Fibroblast of lung (primary cell): ENCODE measurements at places on chromosomes 11 and 22. TPM values are rescaled to one million over a fixed set of nuclear protein-coding genes. Genes with fewer than 3 reads are reported as not detected.

DNA sequence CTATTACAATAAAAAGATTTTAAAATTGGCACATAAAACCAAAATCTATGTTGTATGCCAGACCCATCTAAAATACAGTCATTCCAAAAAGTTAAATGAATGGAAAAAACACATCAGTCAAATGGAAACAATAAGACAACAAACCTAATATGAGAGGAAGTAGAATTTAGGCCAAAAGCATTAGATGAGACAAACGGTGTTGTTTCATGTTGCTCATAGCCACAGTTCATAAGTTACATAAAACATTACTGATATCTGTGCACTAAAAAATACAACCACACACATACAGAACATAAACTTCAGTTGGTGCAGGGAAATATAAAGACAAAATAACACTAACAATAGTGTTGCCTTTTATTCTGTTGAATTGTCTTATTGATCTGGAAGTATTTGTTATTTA, 661.9 kb downstream of the CNTN5 start:
- no peaks in the 10 kb centered on the region for H3K27me3 ChIP-seq
- no peak overlapping the region for H3K4me3 ChIP-seq
- DNase-seq = no peak
- H3K27ac ChIP-seq = no peak overlapping the region

DNA sequence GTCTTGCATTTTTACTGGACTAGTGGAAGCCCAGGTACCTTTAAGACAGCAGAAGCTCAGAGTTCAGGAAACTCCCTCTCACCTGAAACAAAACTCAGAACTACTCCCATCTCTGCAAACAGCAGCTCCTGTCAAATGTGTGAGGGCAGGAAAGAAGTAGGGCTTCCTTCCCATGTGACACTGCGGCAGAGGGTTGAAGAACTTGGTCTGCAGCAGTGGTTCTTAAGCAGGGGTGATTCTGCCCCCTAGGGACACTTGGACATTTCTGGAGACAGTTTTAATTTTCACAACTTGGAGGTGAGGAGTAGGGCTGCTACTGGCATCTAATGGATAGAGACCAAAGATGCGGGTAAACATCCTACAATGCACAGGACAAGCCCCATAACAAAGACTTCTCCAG, 63.4 kb downstream of the RCN1 start:
- H3K4me1 ChIP-seq = no peaks in the 10 kb centered on the region
- H3K4me3 ChIP-seq = no peak overlapping the region
- peaks cover 8% of the 10 kb centered on the region for H3K27me3 ChIP-seq
- peak; percentile 51 for DNase-seq

GRCh38 chr22:29741926-29742325, 22.1 kb downstream of the CABP7 start:
- H3K36me3 ChIP-seq = no peaks in the 10 kb centered on the region
- no peaks in the 10 kb centered on the region for H3K4me1 ChIP-seq
- H3K27me3 ChIP-seq = no peaks in the 10 kb centered on the region
- H3K4me3 ChIP-seq = no peak overlapping the region
- H3K27ac ChIP-seq = no peak overlapping the region
- no peak for DNase-seq

GRCh38 chr11:60870733-60871377, 3.5 kb downstream of the ZP1 start:
- DNase-seq = no peak
- H3K36me3 ChIP-seq = no peaks in the 10 kb centered on the region
- peaks cover 23% of the 10 kb centered on the region for H3K4me1 ChIP-seq

DNA sequence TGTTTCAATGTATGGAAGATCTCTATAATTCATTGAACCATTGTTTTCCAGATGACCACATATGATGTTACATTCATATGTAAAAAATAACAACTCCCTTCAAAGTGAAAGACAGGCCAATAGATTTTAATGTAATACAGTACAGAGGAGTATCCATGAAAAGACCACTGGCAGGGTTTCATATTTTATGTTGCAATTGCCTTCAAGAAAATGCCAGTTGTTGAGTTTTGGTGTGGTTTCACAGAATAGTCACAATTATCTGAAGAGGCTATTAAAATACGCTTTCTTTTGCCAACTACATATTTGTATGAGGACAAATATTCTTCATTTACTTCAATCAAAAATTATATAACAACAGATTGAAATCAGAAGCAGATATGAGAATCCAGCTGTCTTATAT, 14.3 kb downstream of the AMOTL1 start:
- no peaks in the 10 kb centered on the region for H3K36me3 ChIP-seq
- no peak overlapping the region for H3K4me3 ChIP-seq
- peaks cover 5% of the 10 kb centered on the region for H3K4me1 ChIP-seq
- no peak overlapping the region for H3K27ac ChIP-seq
- no peak for DNase-seq

- no peak overlapping the region for H3K27ac ChIP-seq
- peaks cover 9% of the 10 kb centered on the region for H3K4me1 ChIP-seq
- no peak overlapping the region for H3K4me3 ChIP-seq
- DNase-seq = no peak
- H3K27me3 ChIP-seq = no peaks in the 10 kb centered on the region
- H3K36me3 ChIP-seq = no peaks in the 10 kb centered on the region
These were observed 1.2 kb upstream of the MARK2 start for GRCh38 chr11:63837739-63838138.

DNA sequence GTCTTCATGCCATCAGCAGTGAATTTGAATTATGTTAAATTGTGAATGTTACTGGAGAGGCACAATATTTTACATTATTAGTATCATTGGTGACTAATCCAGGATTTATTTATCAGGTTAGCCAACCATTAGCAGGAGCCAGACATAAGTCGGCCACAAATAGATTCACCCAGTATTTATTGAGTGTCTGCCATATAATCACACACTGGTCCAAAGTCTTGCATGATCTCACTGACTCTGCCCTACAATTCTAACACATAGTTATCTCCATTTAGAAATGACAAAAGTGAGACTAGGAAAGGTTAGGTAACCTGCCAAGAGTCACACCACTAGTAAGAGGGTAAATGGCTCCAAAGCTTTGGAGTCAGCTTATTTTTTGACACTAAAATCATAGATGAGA, 179.6 kb downstream of the BLID start:
- no peaks in the 10 kb centered on the region for H3K36me3 ChIP-seq
- H3K27ac ChIP-seq = peak overlapping the region; percentile 43
- no peaks in the 10 kb centered on the region for H3K27me3 ChIP-seq
- H3K4me3 ChIP-seq = no peak overlapping the region
- H3K4me1 ChIP-seq = peaks cover 10% of the 10 kb centered on the region
- no peak for DNase-seq

IGLL1 gene
- not detected in 2 replicates for total RNA-seq

THY1 gene
- 105 and 292 TPM in 2 replicates for total RNA-seq

ART1 gene
- total RNA-seq = not detected in 2 replicates

GLYATL1B gene
- not detected in 2 replicates for total RNA-seq

OR52H1 gene
- total RNA-seq = 0.50 and 0.51 TPM in 2 replicates

- H3K27me3 ChIP-seq = no peaks in the 10 kb centered on the region
- H3K36me3 ChIP-seq = peaks cover 3% of the 10 kb centered on the region
- peaks cover 29% of the 10 kb centered on the region for H3K4me1 ChIP-seq
- no peak for DNase-seq
These were observed 7.4 kb downstream of the CAPN5 start for GRCh38 chr11:77074205-77074604.

ADAMTS15 gene
- 23.4 and 24.9 TPM in 2 replicates for total RNA-seq

DNA sequence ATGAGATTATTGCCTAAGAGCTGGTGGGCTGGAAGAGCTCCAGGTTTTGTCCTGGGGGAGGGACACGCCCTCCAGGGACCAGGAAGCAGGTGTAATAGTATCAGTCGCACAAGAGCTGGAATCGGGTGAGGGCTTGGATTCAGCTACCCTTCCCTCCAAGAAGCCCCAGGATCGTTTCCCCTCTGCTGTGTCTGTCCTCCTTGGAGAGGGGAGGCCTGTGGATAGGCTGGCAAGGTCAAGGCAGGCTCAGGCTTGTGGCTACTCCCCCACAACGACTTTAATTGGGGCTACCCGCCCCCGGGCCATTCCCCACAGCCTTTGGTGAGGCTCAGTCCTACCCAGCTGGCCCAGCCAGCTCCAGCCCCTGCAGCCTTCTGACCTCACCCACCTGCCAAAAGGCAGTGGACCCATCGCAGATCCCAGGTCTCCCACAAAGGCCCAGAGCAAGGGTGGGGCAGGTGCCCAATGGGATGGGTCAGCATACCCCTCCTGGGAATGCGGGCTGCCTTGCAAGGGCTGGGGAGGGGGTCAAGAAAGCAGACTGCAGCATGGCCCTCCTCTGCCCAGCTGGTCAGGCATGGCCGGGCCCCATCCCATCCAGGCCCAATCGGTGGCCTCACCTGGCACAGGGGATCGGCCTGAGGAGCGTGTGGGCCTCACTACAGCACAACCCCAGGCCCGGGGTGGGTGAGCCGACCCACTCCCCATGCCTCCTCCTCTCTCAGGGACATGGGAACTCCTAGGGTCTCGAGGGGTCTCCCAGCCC, 1.0 kb downstream of the CTSD start:
- H3K4me3 ChIP-seq = peak overlapping the region; percentile 83
- H3K27me3 ChIP-seq = no peaks in the 10 kb centered on the region
- peaks cover 29% of the 10 kb centered on the region for H3K4me1 ChIP-seq
- H3K27ac ChIP-seq = peak overlapping the region; percentile 52
- DNase-seq = no peak
- H3K36me3 ChIP-seq = peaks cover 6% of the 10 kb centered on the region

GRCh38 chr11:14906578-14906977, 14.5 kb upstream of the CYP2R1 start:
- H3K4me1 ChIP-seq = no peaks in the 10 kb centered on the region
- H3K36me3 ChIP-seq = no peaks in the 10 kb centered on the region

- H3K27me3 ChIP-seq = no peaks in the 10 kb centered on the region
- no peak overlapping the region for H3K27ac ChIP-seq
- H3K4me3 ChIP-seq = no peak overlapping the region
- peaks cover 4% of the 10 kb centered on the region for H3K4me1 ChIP-seq
These were observed 66.7 kb upstream of the CSNK2A3 start for GRCh38 chr11:11419747-11420146.

VSIG10L2 gene
- not detected in 2 replicates for total RNA-seq

- no peak overlapping the region for H3K4me3 ChIP-seq
- DNase-seq = peak; percentile 54
- H3K4me1 ChIP-seq = peaks cover 7% of the 10 kb centered on the region
- H3K27ac ChIP-seq = peak overlapping the region; percentile 66
- H3K27me3 ChIP-seq = no peaks in the 10 kb centered on the region
These were observed 27.3 kb downstream of the MAFF start for GRCh38 chr22:38228873-38229740.

POU2AF3 gene
- total RNA-seq = 0.17 and 0.26 TPM in 2 replicates

- H3K4me1 ChIP-seq = no peaks in the 10 kb centered on the region
- no peak overlapping the region for H3K4me3 ChIP-seq
- H3K27me3 ChIP-seq = no peaks in the 10 kb centered on the region
- DNase-seq = peak; percentile 3
- H3K36me3 ChIP-seq = no peaks in the 10 kb centered on the region
These were observed 77.2 kb upstream of the UBASH3B start for GRCh38 chr11:122578171-122578825.

DNA sequence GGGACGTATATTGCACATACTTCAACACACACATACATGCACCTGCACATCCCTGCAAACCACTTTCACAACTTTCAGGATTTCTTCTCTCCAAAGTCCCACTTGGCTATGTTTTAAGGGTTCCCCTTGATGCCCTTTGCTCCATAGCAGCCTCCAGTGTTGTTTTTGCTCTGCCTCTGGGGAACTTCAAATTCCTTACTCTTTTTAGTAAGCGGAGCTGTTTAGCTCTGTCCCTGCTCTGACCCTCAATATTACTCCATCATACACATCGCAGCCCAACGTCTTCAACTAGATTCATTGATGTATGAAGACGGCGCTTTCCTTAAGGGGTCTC, 18.3 kb downstream of the PRR5L start:
- H3K4me3 ChIP-seq = no peak overlapping the region
- no peaks in the 10 kb centered on the region for H3K36me3 ChIP-seq
- no peak overlapping the region for H3K27ac ChIP-seq
- no peaks in the 10 kb centered on the region for H3K4me1 ChIP-seq
- peaks cover 3% of the 10 kb centered on the region for H3K27me3 ChIP-seq

GRCh38 chr11:127109796-127110480, 109.4 kb upstream of the KIRREL3 start:
- H3K4me1 ChIP-seq = no peaks in the 10 kb centered on the region
- no peaks in the 10 kb centered on the region for H3K27me3 ChIP-seq
- no peak for DNase-seq
- H3K36me3 ChIP-seq = no peaks in the 10 kb centered on the region

GRCh38 chr11:48123254-48123875, 93.2 kb upstream of the OR4B1 start:
- H3K27ac ChIP-seq = no peak overlapping the region
- no peak for DNase-seq
- H3K27me3 ChIP-seq = no peaks in the 10 kb centered on the region
- no peaks in the 10 kb centered on the region for H3K4me1 ChIP-seq
- no peak overlapping the region for H3K4me3 ChIP-seq

GRCh38 chr11:109443052-109443451, 21.1 kb downstream of the C11orf87 start:
- DNase-seq = no peak
- no peak overlapping the region for H3K27ac ChIP-seq
- H3K36me3 ChIP-seq = no peaks in the 10 kb centered on the region
- H3K4me3 ChIP-seq = no peak overlapping the region
- no peaks in the 10 kb centered on the region for H3K27me3 ChIP-seq

SCN4B gene
- 6.7 and 10.4 TPM in 2 replicates for total RNA-seq

DNA sequence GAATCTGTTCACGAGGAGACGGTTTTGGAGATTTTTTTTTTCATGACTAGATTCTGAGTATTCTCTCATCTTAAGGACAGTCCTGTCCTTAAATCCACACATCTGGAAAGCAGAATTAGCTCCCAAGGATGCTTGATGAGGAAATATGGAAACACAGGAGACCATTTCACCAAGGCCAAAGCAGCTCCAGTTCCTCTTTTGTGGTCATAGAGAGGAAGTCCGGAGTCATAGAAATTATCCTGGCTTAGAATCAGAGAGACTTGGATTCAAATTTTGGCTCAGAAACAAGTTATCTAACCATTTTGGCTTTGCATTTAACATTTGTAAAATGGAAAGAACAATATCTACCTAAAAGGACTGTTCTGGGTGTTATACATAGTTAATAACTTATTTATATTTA, 7.3 kb upstream of the TEAD1 start:
- no peak for DNase-seq
- no peaks in the 10 kb centered on the region for H3K36me3 ChIP-seq
- peaks cover 3% of the 10 kb centered on the region for H3K27me3 ChIP-seq
- H3K4me1 ChIP-seq = peaks cover 5% of the 10 kb centered on the region
- H3K4me3 ChIP-seq = no peak overlapping the region

- no peak overlapping the region for H3K4me3 ChIP-seq
- H3K4me1 ChIP-seq = peaks cover 20% of the 10 kb centered on the region
- no peaks in the 10 kb centered on the region for H3K27me3 ChIP-seq
- DNase-seq = peak; percentile 51
These were observed 27.3 kb upstream of the CREB3L1 start for GRCh38 chr11:46249938-46250744.

GRCh38 chr11:117443266-117444186, 115.9 kb downstream of the CEP164 start:
- H3K27ac ChIP-seq = no peak overlapping the region
- no peaks in the 10 kb centered on the region for H3K36me3 ChIP-seq
- DNase-seq = peak; percentile 25
- peaks cover 17% of the 10 kb centered on the region for H3K27me3 ChIP-seq
- no peaks in the 10 kb centered on the region for H3K4me1 ChIP-seq
- no peak overlapping the region for H3K4me3 ChIP-seq

CHRNA10 gene
- 0.50 and 0.51 TPM in 2 replicates for total RNA-seq
